ENCODE measurements at places on chromosomes 16 and 17. TPM values are rescaled to one million over a fixed set of nuclear protein-coding genes. Genes with fewer than 3 reads are reported as not detected.

The CX3CL1 gene
- total RNA-seq = 11.6 TPM

- H3K4me1 ChIP-seq = no peaks in the 10 kb centered on the region
- H3K4me3 ChIP-seq = no peak overlapping the region
- H3K36me3 ChIP-seq = no peaks in the 10 kb centered on the region
- no peaks in the 10 kb centered on the region for H3K27me3 ChIP-seq
- H3K27ac ChIP-seq = no peak overlapping the region
- no peak for DNase-seq
These were observed 23.0 kb downstream of the ADGRG5 start for GRCh38 chr16:57565461-57565860.

The TSPOAP1 gene
- 19.5 TPM for total RNA-seq

DNA sequence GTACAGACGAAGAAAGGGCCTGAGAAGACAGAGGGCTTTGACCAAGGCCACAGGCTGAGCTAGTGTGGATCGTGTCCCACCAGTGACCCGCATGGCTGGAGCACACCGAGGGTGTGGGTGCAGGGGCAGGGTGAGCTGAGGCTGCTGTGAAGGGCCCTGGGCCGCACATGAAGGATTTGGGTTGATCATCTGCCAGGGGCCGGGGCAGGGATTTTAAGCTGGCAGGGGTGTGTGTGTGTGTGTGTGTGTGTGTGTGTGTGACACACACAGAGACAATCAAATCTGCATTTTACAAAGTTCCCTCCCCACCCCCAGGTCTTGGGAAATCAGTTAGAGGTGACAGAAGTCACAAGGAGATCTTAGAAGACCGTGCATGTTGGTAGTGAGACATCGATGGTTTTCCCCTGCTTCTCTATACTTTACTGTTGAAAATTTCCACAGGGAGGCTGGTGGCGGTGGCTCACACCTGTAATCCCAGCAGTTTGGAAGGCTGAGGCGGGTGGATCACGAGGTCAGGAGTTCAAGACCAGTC, 65.2 kb downstream of the SRCIN1 start:
- no peak overlapping the region for H3K27ac ChIP-seq
- H3K4me1 ChIP-seq = no peaks in the 10 kb centered on the region
- no peaks in the 10 kb centered on the region for H3K36me3 ChIP-seq
- DNase-seq = no peak

- DNase-seq = no peak
- H3K36me3 ChIP-seq = no peaks in the 10 kb centered on the region
- H3K4me1 ChIP-seq = no peaks in the 10 kb centered on the region
- H3K27me3 ChIP-seq = peaks cover 3% of the 10 kb centered on the region
- H3K27ac ChIP-seq = no peak overlapping the region
These were observed 817 bp upstream of the JPH3 start for GRCh38 chr16:87601401-87601981.

The RSL1D1 gene
- 426 TPM for total RNA-seq

The WNT9B gene
- not detected for total RNA-seq

The CORO6 gene
- total RNA-seq = 65.3 TPM

The SYT17 gene
- total RNA-seq = 17.2 TPM

DNA sequence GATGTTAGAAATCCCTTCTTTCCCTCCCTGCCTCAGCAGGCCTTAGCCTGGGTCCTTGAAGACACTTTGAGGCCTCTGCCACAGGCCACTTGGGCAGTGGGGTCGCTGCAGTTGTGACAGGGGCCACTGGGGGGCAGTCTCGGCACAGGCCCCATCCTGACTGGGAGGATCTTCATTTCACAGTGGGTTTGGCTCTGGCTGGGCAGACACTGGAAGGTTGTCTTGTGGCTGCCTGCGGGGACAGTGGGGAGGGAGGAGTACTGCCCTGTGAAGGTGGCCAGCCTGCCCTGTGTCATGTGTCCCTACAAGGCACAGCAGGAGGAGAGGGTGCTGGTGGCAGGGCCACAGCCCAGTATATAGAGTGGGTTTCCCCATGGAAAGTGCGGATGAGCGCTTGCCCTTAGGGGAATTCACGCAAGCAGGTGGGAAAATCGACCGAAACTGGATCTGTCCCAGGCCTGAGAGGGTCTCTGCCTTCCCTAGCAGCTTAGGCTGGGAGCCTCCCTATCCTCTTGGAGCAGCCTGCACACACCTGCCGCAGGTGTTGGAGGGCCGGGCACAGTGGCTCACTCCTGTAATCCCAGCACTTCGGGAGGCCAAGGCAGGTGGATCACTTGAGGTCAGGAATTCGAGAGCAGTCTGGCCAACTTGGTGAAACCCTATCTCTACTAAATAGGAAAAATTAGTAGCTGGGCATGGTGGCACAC, 28.8 kb downstream of the GINS2 start:
- no peak overlapping the region for H3K4me3 ChIP-seq
- H3K27me3 ChIP-seq = no peaks in the 10 kb centered on the region
- H3K4me1 ChIP-seq = peaks cover 19% of the 10 kb centered on the region

GRCh38 chr17:45688353-45688752, 95.8 kb upstream of the CRHR1 start:
- DNase-seq = no peak
- no peaks in the 10 kb centered on the region for H3K4me1 ChIP-seq
- no peaks in the 10 kb centered on the region for H3K27me3 ChIP-seq
- H3K36me3 ChIP-seq = no peaks in the 10 kb centered on the region

The ZFPM1 gene
- 2.0 TPM for total RNA-seq

DNA sequence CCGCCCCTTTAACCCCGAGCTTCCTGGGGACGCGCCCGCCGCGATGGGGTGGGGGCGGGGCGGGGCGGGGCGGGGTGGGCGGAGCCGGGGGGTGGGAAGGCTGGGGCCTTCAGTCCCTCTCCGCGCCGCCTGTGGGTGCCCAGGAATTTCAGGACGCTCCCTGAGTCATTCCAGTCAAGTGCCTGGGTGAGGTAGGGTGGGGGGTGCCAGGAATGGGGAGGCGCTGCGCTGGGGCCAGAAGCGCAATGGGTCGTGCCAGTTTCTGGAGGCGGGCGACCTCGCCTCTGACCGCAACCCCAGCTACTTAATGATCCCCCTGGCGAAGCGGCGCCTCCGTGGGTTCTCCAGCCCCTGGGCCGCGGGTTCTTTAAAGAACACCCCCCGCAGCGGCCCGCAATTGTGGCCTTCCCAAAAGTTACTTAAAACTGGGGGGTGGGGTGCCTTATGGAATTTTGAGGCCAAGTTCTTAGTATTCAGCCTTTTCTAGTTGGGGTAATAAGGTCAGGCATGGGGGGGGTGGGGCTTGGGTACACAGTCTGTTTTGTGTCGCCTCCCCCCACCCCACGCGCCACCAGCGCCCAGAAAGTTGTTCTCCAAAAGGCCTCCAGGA, 826 bp upstream of the GSE1 start:
- peak overlapping the region; percentile 96 for H3K27ac ChIP-seq
- H3K4me1 ChIP-seq = peaks cover 71% of the 10 kb centered on the region
- H3K4me3 ChIP-seq = peak overlapping the region; percentile 38
- H3K36me3 ChIP-seq = no peaks in the 10 kb centered on the region

GRCh38 chr17:2697611-2698162, 13.9 kb downstream of the CLUH start:
- DNase-seq = peak; percentile 3
- H3K36me3 ChIP-seq = peaks cover 74% of the 10 kb centered on the region
- H3K27me3 ChIP-seq = no peaks in the 10 kb centered on the region
- H3K4me3 ChIP-seq = no peak overlapping the region

The CCL1 gene
- total RNA-seq = not detected

DNA sequence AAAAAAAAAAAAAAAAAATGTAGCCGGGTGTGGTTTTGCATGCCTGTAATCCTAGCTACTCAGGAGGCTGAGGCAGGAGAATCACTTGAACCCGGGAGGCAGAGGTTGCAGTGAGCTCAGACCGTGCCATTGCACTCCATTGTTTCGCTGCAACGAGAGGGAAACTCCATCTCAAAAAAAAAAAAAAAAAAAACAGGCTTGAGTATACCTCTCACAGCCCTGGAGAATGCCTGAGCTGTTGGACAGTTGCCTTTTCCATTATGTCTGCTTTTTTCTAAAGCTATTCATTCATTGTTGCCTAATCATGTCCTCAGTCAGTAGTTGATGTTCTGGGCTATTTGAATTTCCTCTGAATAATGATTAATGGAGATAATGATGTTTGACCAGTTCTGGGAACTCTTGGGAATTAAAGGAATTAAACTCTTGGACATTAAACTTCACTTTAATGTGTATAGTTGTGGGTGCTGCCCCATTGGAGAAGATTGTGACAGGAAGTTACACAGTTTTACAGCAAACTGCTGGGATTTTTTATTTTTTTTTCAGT, 11.8 kb downstream of the HMOX2 start:
- H3K4me3 ChIP-seq = no peak overlapping the region
- H3K27me3 ChIP-seq = no peaks in the 10 kb centered on the region
- peaks cover 11% of the 10 kb centered on the region for H3K36me3 ChIP-seq
- peak overlapping the region; percentile 10 for H3K27ac ChIP-seq
- DNase-seq = no peak

Data from thyroid gland (tissue), 4 donors.